ENCODE measurements at places on chromosomes 16 and 17.
A peak's percentile ranks its signal among the peaks of the same experiment; 100 is the strongest.

GRCh38 chr16:49857423-49858181, 1.7 kb upstream of the ZNF423 start:
- DNase-seq: peak; percentile 46

- DNase-seq: no peak
Observed at GRCh38 chr17:37225465-37225864, 150.3 kb upstream of the C17orf78 start.

GRCh38 chr16:67006930-67007658, 18.7 kb downstream of the CES4A start:
- no peak for DNase-seq

- DNase-seq: no peak
Observed at GRCh38 chr17:73510981-73511718, 133.1 kb downstream of the SDK2 start.

DNA sequence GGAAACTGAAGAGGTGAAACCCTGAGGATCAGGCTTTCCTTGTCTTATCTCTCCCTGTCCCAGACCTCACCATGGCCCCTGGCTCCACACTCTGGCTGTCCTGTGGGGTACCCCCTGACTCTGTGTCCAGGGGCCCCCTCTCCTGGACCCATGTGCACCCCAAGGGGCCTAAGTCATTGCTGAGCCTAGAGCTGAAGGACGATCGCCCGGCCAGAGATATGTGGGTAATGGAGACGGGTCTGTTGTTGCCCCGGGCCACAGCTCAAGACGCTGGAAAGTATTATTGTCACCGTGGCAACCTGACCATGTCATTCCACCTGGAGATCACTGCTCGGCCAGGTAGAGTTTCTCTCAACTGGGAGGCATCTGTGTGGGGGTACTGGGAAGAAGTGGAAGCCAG, 1.4 kb downstream of the CD19 start:
- DNase-seq: no peak

GRCh38 chr17:21164216-21164615, 37.5 kb downstream of the DHRS7B start:
- DNase-seq: no peak

DNA sequence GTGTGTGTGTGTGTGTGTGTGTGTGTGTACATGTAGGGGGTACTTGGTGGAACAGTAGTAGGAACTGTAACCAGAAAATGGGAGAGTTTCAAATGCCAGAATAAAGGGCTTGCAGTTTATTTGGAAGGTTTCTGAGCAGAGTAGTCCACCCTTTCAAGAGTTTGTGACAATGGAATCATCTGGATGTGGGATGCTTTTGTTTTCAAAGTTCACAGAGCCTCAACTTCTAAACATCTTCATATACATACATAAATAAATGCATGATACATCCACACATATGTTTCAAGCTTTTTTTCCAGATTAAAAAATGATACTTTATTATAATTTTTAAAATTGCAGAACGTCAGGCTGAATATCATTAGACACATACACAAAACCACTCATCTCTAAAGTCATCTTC, 2.4 kb upstream of the PKD1L3 start:
- DNase-seq: no peak

GRCh38 chr16:9316615-9317014, 225.2 kb downstream of the HAPSTR1 start:
- DNase-seq: no peak

GRCh38 chr17:40150276-40150675, 9.9 kb downstream of the CASC3 start:
- no peak for DNase-seq

DNA sequence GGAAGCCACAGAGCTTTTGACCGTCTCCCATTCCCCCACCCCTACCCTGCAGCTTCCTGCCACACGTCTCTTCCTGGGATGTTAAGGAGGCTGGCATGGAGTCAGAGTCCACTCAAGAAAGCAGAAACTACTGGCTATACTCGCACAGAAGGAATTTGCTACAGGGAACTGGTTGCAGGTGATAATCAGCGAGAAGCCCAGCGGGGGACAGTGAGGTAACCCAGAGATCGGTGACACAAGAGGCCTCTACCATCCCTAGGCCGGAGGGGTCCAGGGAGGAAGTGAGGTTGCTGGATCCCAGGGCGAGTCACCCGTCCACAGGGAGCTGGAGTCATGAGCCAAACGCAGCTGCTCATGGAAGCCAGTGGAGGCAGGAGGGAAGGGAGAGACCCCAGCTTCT, 93.7 kb downstream of the SDK2 start:
- DNase-seq: no peak

- DNase-seq: no peak
Observed at GRCh38 chr16:84788920-84789391, 30.8 kb upstream of the CRISPLD2 start.

DNA sequence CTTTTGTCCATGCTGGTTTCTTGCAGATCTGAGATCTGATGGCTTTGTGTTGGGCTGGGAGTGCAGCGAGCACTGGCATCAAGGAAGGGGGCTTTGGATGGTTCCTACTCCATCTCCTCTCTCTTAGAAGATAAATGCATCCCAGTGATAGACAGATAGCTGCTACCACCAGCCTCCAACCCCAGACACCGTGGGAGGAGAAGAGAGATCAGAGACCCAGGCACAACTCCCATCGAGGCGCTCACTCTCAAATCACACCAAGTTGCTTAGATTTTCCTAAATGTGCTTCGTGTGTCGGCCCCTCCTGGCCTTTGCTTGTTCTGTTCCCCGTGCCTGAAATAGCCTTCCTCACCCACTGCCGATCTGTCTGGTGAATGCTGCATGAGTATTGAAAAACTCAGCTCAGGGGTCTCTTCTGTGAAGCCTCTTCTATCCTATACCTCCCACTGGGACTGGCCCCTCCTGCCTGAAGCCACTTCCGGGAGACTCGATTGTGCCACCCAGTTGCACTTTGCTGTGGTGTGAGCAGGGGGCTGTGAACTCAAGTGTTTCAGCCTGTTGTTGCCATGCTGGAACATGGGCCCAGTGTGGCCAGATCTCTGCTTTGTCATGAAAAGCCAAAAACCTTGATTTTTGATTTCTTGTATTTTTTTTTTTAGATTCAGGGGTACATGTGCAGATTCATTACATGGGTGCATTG, 242.7 kb downstream of the GSG1L start:
- DNase-seq: no peak

DNA sequence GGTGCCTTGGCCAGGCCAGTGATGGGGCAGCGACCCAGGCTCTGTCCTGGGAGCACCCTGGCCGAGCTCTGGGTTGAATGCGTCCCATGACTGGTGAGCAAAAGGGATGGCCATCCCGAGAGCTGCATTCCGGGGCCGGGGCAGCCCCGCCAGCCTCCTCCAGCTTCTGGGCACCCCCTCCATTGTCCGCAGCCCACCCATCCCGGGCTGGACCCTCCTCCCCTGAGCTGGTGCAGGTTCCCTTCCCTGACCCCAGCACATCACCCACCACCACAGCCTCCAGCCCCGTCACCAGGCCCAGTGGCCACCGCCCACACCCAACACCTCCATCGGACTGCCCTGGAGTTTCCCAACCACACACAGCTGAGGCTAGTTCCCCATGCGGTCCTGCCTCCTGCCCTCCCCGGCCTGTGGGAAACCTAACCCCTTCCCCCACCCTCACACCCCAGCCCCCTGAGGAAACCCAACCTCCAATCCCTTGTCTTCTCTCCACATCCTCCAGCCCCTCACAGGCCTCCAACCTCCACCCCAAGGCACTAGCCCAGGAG, 16.2 kb upstream of the PVALEF start:
- DNase-seq: no peak

GRCh38 chr16:88195269-88195705, 187.5 kb upstream of the ZNF469 start:
- DNase-seq: no peak

DNA sequence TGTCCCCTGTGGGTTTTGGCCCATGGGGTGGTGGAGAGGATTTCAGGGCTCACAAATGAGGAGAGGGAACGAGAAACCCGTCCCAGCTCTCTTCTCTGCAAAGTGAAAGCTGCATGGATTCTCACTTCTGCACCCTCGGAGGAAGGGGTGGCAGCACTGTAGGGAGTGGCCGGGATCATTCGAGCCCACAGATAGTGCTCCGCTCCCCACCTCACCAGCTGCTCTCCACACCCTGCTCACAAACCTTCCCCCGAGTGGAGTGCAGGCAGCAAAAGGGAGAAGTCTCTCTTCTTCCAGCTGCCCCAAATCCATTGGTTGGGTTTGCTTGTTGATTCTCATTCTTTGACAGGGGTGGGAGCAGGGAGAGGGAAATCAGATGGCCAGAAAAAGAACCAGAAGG, 20.1 kb downstream of the STAT5A start:
- no peak for DNase-seq

DNA sequence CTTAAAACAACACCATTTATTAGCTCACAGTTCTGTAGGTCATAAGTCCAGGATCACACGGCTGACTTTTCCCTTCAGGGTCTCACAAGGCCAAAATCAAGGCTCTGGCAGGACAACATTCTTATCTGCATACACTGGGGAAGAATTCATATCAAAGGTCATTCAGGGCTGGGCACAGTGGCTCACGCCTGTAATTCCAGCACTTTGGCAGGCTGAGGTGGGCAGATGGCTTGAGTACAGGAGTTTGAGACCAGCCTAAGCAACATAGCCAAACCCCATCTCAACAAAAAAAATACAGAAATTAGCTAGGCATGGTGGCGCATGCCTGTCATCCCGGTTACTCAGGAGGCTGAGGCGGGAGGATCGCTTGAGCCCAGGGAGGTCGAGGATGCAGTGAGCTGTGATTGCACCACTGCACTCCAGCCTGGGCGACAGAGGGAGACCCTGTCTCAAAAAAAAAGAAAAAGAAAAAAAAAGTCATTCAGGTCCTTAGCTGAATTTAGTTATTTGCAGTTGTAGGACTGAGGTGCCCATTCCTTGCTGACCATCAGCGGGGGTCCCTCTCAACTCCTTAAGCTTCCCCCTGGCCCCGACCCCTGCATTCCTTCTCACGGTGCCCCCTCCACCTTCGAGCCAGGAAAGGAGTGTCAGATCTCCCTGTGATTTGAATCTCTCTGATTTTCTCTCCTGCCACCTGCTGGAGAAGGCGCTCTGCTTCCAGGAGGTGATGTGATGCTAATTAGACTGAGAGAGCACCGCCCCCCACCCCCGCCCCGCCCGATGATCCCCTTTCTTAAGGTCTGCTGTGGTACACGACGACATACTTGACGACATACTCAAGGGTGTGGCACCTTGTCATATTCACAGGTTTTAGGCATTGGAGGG, 91.8 kb upstream of the CLEC18A start:
- DNase-seq: no peak

GRCh38 chr17:37517881-37518280, 28.2 kb downstream of the DUSP14 start:
- no peak for DNase-seq

DNA sequence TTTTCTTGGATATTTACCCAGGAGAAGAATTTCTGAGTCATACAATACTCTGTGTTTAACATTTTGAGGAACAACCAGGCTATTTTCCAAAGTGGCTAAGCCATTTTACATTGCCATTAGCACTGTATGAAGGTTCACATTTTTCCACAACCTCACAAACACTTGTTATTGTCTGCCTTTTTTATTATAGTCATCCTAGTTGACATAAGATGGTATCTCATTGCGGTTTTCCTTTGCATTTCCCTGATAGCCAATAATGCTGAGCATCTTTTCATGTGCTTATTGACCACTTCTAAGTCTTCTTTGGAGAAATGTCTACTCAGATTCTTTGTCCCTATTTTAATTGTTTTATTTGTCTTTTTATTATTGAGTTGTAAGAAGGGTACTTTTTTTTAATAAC, 107.4 kb upstream of the CES5A start:
- DNase-seq: no peak

- peak; percentile 58 for DNase-seq
Observed at GRCh38 chr17:2064980-2065785, 10.3 kb downstream of the HIC1 start.

GRCh38 chr16:49280841-49281371, 732 bp downstream of the CBLN1 start:
- no peak for DNase-seq

DNA sequence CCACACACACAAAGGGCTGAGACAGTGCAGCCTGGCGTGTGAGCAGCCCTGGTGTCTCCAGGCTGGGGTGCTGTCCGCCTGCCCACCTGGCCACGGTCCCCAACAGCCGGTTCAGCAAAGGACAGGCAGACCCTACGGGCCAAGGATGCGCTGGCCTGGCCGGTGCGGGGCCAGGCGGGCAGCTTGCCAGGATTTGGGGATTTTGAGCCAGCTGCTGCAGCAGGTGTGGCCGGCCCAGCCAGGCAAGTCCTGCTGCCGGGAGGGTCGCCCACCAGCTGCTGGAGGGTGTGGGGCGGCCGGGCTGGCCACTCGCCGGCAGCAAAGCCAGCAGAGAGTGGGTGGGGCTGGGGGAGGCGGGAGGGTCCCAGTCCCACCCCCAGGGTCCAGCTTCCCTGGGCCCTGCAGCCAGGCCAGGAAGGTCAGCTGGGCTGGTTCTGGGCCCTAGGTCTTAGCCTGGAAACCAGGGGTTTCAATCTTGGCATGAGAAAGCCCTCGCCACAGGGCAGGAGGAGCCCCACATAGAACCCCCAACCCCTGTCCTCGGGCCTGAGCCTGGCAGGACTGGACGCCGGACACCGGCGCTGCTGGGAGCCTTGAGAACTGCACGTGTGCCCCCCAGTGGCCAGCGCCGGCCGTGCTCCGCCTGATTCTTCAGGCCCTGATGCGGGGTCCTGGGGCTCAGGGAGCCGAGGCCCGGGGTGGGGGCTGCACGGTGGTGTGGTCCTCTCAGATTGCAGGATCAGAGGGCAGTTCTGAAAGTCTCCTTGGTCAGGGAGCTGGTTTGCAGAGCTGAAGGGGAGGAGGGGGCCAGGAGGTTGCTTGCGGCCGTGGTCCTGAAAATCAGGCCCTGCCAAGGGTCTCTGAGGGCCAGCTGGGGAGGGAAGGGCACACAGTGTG, 17.6 kb upstream of the SSTR5 start:
- DNase-seq: peak; percentile 78

DNA sequence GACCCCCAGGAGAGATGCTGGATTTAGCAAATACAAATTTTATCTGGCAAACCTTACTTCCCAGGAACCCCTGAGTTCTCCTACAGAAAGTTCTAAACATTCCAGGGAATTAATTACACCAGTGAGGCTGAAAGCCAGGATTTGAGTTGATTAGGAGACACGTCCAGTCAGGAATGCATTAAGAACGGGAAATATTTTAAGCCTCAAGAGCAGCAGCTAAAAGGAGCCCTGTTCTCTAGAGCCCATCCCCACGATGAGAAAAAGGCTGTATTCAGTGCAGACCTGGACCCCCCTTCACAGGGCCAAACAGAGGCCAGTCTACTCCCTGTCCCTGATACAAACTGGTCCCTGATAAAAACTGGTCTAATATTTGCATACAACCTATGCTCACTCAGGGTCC, 55.0 kb downstream of the VAT1L start:
- no peak for DNase-seq

GRCh38 chr16:85541980-85542900, 70.9 kb upstream of the GSE1 start:
- no peak for DNase-seq
